ENCODE measurements at places on chromosomes 4 and X. TPM values are rescaled to one million over a fixed set of nuclear protein-coding genes. Genes with fewer than 3 reads are reported as not detected.

Gene XPNPEP2
- 7.4 TPM for polyA plus RNA-seq

Gene RAB40AL
- polyA plus RNA-seq: not detected

Gene SMIM43
- 0.90 TPM for polyA plus RNA-seq

Gene MMAA
- 5.2 TPM for polyA plus RNA-seq

Gene SETD7
- 63.1 TPM for polyA plus RNA-seq

Gene SUPT20HL2
- polyA plus RNA-seq: 0.34 TPM

Gene LRIT3
- not detected for polyA plus RNA-seq

Gene STPG2
- polyA plus RNA-seq: 0.14 TPM

Gene XAGE2
- not detected for polyA plus RNA-seq

Gene NUP62CL
- polyA plus RNA-seq: 4.0 TPM

Gene BDH2
- polyA plus RNA-seq: 97.2 TPM

Gene STARD8
- 3.0 TPM for polyA plus RNA-seq

Gene EPGN
- not detected for polyA plus RNA-seq

Gene NXF2B
- not detected for polyA plus RNA-seq

Gene UGT8
- polyA plus RNA-seq: 0.49 TPM

Gene RAI2
- polyA plus RNA-seq: 72.7 TPM

Gene STK32B
- 0.41 TPM for polyA plus RNA-seq

Gene TMSB15C
- polyA plus RNA-seq: 0.15 TPM

Gene SHROOM2
- 0.43 TPM for polyA plus RNA-seq

Gene EVC
- polyA plus RNA-seq: 4.0 TPM

Gene MSMO1
- 12.5 TPM for polyA plus RNA-seq

Gene IRF2
- 22.8 TPM for polyA plus RNA-seq

Gene FMR1NB
- polyA plus RNA-seq: not detected

Gene CDK16
- 32.7 TPM for polyA plus RNA-seq

Gene NAP1L3
- polyA plus RNA-seq: 0.43 TPM
